ENCODE measurements at places on chromosomes 16 and 17.

GRCh38 chr16:57619606-57620334 lies 8.7 kb upstream of the ADGRG1 start:
- DNase-seq = no peak

- DNase-seq = peak; percentile 36
Measured at GRCh38 chr17:74176546-74177001, 26.9 kb upstream of the RPL38 start.

GRCh38 chr17:74870512-74870911 lies 2.3 kb downstream of the FDXR start:
- DNase-seq = peak; percentile 27

DNA sequence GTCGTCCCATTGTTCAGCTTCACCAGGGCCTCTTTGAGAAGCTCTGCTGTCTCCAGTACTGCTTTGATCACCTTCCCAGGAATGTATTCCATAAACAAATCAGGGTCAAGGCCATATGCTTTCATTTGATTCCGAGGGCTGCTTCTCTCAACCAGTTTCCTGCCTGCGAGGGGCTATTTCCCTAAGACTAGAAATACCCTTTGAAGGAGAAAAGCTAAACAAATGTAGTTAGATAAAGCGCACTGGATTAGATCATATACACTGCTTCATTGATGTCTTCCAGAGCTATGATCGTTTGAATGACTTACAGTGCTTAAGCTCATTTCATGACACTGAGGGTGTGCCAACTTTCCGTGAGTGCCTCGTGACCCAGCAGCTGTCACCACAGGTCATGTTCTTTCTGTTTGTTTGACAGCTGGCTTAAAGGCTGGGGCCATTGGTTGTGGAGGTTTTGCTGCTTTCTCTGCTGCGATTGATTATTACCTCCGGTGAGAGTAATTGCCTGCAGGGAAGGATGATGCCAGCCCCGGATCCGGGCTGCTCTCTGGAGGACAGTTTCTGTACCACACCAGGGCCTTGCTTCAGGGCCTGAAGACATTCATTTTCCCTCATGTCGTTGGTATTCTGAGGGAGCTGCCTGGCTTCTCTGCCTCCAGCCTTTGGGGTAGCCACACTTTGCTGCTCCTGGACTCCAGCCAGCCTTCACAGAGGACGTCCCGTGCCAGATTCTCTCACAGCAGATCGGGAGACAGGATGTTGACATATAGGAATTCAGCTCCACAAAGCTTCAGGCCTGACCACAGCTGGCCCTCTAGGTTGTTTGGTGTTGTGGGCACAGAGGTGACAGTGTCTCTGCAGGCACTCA lies 3.9 kb downstream of the TIMM22 start:
- no peak for DNase-seq

DNA sequence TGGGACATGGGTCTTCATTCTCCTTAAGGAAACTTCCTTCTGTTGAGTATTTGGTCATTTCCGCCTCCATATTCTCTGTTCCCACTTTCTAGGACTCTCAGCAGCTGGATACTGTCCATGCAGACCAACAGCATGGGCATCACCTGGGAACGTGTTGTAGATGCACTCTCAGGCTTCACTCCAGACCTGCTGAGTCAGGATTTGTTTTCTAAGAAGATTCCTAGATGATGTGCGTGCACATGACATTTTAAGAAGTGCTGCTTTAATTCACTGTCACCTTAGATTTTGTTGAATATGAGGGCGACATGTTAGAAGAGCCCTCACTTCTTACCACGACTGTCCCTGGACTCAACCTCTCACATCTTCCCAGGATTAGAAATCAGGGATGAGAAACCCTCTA lies 10.0 kb upstream of the SDK2 start:
- no peak for DNase-seq

DNA sequence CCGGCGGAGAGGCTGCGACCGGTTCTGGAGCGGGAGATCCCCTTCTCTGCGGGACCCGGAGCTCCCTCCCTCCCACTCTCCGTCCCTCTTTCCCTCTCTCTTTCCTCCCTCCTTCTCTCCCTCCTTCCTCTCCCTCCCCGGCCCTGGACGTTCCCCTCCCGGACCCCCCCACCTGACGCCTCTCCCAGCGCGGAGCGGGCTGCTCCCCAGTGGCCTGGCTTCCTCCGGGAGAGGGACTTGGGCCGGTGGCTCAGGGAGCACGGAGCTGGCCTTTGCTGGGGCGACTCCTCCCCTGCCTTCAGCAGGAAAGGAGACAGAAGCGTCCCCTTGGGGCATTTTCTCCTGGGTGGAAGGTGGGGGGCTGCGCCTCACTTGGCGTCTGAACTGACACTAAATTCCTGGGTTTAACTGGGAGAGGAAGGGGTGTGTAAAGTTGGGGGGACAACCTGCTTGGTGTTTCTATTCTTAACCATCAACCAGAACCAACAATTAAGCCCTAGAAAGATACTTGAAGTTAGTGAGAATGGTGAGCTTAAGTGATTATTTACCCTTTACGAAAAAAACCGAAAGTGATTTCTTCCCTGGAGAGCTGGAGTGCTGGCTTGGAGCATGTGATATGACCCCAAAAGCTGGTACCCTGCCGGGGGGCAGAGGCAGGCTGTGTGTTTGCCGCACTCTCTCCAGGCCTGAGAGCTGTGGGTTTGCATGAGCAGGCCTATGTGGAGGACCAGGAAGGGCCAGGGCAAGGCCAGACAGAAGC lies 775 bp downstream of the SPIRE2 start:
- DNase-seq = no peak

GRCh38 chr16:78235168-78235800 lies 135.8 kb downstream of the WWOX start:
- DNase-seq = peak; percentile 53

DNA sequence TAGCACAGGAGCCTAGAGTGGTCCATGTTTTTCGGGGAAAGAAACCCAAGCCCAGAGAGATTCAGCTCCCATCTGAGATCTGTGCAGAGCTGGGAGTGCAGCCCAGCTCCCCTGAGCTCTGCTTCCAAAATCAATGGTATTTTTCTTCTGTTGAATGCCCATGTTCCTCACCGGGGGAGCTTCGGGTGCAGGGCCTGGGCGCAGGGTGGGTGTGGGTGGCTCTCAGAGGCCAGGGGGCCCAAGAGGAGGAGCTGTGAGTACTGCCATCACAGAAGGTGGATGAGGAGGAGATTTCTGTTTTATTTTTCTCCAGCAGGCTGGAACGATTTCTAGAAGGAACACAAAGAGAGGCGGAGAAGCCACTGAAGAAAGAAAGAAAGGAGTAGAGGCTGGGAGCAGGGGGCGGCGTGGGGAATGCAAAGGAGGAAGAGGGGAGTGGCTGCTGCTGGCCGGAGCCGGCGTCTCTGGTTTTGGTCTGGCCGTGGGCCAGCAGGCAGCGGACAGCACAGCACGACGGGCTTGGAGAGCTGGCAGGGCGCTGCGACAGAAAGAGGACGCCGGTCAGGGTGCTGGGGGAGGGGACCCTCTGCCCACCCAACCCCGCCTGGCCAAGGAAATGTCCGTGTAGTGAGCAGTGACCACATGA lies 76.2 kb upstream of the KSR1 start:
- no peak for DNase-seq

- DNase-seq = no peak
Measured at GRCh38 chr17:68100000-68100641, 64.6 kb downstream of the KPNA2 start.

- no peak for DNase-seq
Measured at GRCh38 chr17:76426853-76427252, 26.1 kb downstream of the UBE2O start.

GRCh38 chr16:68713361-68713760 lies 23.7 kb upstream of the CDH1 start:
- no peak for DNase-seq

- DNase-seq = peak; percentile 1
Measured at GRCh38 chr16:48003206-48003907, 152.4 kb downstream of the ABCC12 start.

DNA sequence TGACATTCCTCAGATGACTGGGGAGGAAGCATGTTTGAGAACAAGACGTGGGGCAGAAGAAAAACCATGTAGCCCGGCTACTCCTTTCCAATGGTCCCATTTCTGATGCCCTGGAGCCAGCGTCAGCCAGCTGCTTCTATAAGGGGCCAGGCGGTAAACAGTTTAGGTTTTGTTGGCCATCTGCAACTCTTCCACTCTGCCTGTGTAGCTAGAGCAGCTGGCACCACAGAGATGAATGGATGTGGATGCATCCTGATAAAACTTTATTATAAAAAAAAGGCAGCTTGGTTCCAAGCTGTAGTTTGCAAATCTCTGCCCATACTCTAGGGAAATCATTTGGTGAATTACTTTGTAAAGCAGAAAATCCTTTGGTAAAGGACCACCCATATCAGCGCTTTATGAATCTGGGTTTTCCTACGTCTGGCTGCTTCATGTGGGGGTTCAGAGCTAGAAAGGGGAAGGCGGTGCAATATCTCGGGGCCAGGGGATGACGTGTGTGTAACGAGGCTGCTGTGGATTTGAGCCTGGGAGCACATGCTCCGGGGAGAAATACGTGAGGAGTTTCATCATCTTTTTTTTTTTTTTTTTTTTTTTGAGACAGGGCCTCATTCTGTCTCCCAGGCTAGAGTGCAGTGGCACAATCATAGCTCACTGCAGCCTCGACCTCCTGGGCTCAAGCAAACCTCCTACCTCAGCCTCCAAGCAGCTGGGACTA lies 3.4 kb upstream of the SRL start:
- DNase-seq = no peak

DNA sequence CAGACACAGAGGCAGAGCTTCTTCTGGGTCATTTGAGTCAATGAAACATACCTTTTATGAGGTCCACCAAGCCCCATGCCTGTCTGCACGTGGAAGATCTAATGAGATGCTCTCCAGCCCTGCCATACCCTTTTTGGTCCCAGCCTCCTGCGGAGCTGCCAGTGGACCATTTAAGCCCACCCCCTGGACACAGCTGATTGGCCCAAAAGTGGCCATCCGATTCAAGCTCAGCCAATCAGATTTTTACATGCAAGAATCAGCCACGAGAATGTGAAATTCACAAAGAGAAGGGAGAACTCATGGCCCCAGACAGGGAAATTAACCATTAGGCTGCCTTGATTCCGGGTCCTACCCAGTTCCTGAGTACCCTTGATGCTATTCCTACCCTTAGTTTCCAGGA lies 231.0 kb upstream of the EEF2KMT start:
- no peak for DNase-seq

DNA sequence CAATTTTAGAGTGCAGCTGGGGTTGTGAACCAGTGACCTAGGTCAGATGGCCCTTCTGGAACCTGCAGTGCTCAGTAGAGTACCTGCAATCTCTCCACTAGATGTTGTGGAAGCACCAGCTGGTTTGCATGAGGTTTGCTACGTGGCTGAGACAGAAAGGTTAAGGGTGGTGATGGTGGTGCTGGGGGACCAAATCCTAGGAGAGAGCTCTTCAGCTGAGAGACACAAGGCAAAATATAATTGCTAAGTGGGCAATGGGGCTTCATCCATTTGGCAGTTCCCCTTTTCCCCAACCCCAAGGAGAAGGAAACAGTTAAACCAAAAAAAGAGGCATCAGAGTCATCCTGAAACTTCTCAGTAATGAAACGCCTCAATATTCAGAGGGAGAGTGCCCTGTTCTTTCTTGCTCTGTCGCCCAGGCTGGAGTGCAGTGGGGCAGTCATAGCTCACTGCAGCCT lies 13.9 kb downstream of the ITPRIPL2 start:
- no peak for DNase-seq

DNA sequence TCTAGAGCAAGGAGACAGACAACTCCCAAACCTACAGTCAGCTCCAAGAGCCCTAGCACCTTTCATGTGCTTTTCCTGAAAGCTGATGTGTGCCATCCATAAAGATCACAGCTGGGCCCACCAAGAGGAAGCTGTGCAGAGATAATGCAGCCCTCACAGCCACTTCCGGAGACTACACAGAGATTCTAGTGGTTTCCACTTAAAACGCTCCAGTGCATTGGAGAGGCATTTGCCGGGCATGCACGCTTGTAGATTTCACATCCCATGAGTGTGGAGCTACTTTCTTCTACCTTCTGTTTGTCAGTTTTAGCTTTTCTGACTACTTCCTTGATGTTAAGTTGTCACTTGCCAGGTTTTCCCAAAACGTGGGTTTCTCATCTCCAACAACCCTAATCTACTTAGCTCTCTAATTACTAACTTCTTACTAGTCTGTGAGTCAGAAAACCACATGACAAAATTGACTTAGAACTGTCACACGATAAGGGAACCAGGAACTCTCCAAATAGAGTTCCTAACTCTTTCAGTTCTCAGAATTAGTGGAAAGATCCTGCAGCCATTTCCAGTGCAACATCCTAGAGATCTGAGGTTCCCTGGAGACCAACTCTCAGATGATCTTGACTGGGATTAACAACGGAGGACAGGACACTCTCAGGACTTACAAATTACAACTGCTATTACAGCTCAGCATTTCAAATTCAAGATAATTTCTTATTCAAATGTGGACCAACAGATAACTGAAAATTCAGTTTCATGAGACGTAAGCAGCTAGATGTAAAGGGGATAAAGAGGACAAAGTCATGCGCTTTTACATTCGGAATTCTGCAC lies 28.6 kb downstream of the PMP22 start:
- DNase-seq = no peak
